MG63 (cell line): ENCODE measurements at places on chromosomes 1 and 21. TPM values are rescaled to one million over a fixed set of nuclear protein-coding genes. Genes with fewer than 3 reads are reported as not detected.

Gene FCER1A
- total RNA-seq, result not detected in 2 replicates

Gene ILDR2
- total RNA-seq, result not detected in 2 replicates

GRCh38 chr1:84682047-84682446, 8.2 kb downstream of the SSX2IP start:
- DNase-seq, result no peak

GRCh38 chr1:16628361-16629111, 15.2 kb upstream of the NBPF1 start:
- no peak for DNase-seq

GRCh38 chr1:235298758-235299157, 29.2 kb downstream of the ARID4B start:
- no peak for DNase-seq
